ENCODE measurements at places on chromosomes 2 and 18.

GRCh38 chr18:68288408-68288807 is 426.5 kb downstream of the TMX3 start:
- DNase-seq: no peak

- no peak for DNase-seq
These were observed 88.4 kb downstream of the METTL4 start for GRCh38 chr18:2482706-2483475.

DNA sequence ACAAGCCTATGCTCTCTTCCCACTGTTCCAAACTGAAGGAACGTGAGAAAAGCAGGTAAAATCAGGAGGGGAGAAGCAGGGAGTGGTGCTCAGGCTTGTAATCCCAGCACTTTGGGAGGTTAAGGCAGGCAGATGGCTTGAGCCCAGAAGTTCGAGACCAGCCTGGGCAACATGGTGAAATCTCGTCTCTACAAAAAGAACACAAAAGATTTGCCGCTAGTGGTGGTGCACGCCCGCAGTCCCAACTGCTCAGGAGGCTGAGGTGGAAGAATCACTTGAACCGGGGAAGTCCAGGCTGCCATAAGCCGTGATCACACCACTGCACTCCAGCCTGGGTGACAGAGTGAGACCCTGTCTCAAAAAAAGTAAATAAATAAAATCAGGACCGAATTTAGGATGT is 1.3 kb upstream of the TMSB10 start:
- DNase-seq: no peak

DNA sequence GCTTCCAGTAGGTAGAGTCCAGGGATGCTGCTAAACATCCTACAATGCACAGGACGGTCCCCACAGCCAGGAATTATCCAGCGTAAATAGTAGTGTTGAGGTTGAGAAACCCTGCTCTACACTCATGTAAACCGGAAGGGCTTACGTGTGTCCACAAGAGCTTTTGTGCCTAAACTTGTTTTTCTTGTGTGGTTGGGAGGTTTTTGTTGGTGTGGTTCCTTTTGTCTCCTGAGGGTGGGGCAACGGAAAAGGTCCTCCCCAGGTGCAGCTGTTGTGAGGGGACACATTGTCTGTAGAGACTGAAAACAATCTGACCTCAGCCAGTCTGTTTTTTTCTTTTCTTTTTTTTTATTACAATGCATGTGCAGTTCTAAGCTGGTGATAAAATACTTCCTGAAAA is 72.7 kb upstream of the MGAT5 start:
- DNase-seq: no peak

GRCh38 chr2:230898016-230898712 is 26.9 kb downstream of the GPR55 start:
- DNase-seq: no peak

- no peak for DNase-seq
These were observed 340.0 kb upstream of the MEX3C start for GRCh38 chr18:51537487-51537886.

DNA sequence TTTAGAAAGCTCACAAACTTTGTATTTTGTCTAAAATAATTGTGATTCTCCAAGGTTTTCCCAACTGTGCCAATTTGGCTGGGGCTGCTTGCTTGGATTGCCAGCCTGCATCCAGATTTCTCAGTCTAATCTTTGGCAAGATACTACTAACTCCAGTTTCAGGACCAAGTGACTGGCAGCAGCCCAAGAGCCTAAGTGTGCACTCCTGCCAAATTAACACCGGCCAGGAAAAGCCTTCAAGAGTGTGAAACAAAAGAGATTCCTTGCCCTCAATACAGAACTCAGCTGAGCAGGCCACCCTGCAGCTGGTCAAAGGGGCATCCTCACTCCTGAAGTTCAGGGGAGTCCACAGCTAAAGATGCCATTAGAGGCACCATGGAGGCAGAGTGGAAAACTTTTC is 589.0 kb upstream of the ACVR2A start:
- no peak for DNase-seq

- no peak for DNase-seq
These were observed 4.3 kb upstream of the PDCD1 start for GRCh38 chr2:241862775-241863535.

DNA sequence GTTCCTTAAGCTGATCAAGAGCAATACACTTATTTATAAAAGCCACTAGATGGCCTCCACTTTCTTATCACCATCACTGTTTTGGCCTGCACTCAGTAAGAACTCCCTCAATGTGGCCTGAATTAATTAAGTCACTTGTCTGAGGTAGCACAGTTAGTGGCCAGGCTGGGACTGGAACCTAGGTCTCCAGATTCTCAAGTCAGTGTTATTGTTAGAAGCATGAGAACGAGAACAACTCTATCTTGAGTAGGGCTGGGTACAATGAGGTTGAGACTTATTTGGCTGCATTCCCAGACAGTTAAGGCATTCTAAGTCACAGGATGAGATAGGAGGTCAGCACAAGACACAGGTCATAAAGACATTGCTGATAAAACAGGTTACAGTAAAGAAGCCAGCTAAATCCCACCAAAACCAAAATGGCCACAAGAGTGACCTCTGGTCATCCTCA is 115.8 kb downstream of the SS18 start:
- no peak for DNase-seq

GRCh38 chr18:61883547-61883946 is 9.3 kb downstream of the RNF152 start:
- DNase-seq: no peak
